EL (cell line): ENCODE measurements at places on chromosomes 1 and 21.

- no peak for DNase-seq
Observed at GRCh38 chr1:25019337-25020172, 89.5 kb upstream of the RUNX3 start.

GRCh38 chr1:222006715-222007114 is 264.8 kb upstream of the DUSP10 start:
- no peak for DNase-seq

- peak; percentile 58 for DNase-seq
Observed at GRCh38 chr1:169107603-169108208, 1.2 kb downstream of the ATP1B1 start.

GRCh38 chr1:44808063-44808937 is at the start of gene BTBD19:
Gene BTBD19 (plus strand): TSS chr1:44808523. CDS start chr1:44808821, 298 bp downstream.
- DNase-seq: peak; percentile 91

GRCh38 chr1:181452746-181453145 is 30.6 kb upstream of the CACNA1E start:
- no peak for DNase-seq

- DNase-seq: no peak
Observed at GRCh38 chr1:22320587-22321344, 130.9 kb upstream of the ZBTB40 start.

GRCh38 chr1:211680752-211681327 is 5.4 kb upstream of the NEK2 start:
- peak; percentile 84 for DNase-seq

DNA sequence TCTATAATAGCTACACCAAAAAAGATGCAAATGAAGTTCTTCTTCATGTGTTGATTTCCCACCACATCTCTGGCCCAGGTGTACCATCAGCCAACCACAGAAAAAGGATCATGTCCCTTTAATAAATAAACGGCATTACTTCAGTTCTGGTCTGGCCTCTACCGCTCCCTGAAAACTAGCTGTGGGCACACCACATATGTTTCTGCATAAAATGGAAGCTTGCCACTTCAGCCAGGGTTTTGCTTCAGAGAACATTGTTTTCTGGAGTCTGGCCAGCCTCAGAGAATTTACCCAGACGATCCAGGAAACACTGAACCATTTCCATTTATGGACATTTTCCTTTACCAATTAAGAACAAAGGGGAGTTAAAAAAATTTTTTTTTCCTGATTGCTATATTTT is 5.8 kb upstream of the LAMC2 start:
- DNase-seq: peak; percentile 84

DNA sequence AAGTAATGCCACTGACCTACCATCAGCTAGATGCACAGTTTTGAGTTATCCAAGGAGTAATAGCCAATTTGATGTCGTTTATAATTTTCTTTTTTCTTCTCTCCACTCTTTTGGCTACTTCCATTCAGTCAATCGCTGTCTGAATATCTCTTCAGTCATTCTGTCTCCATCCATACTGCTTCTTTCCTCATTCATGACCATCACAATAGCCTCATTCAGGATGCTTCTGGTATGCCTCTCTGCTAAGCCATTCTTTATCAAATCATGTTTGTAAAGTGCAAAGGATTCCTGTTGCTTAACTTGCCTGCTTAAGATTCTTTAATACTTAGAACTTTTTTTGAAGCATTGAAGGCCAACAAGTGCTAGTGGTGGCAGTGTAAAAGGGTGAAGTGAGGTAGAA is 20.2 kb downstream of the TYW3 start:
- no peak for DNase-seq

- DNase-seq: no peak
Observed at GRCh38 chr1:22508991-22509390, 54.3 kb upstream of the EPHA8 start.

DNA sequence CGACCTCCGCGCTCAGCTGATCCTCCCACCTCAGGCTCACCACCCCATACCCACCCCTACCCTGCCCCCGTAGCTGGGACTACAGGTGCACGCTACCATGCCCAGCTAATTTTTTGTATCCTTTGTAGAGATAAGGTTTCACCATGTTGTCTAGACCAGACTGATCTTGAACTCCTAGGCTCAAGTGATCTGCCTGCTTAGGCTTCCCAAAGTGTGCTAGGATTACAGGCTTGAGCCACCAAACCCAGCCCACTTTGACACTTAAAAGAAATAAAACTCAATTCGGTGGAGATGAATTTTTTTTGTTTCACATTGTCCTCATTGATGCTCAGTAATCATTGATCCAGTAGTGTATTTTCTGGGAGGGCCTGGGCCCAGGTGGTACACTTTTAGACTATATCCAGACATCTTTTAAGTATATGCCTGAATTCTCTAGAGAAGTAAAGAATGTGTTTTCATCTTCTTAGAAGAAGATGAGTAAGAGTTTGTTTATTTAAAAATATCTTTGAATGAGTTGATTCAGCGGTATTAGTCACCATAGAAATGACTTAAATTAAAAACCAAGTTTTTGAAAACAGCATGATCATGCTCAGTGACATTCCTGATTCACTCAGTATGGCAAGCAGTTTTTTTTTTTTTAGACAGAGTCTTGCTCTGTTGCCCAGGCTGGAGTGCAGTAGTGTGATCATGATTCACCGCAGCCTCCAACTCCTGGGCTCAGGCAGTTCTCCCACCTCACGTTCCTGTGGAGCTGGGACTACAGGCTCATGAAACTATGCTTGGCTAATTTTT is 57.8 kb downstream of the EPB41 start:
- DNase-seq: peak; percentile 95

DNA sequence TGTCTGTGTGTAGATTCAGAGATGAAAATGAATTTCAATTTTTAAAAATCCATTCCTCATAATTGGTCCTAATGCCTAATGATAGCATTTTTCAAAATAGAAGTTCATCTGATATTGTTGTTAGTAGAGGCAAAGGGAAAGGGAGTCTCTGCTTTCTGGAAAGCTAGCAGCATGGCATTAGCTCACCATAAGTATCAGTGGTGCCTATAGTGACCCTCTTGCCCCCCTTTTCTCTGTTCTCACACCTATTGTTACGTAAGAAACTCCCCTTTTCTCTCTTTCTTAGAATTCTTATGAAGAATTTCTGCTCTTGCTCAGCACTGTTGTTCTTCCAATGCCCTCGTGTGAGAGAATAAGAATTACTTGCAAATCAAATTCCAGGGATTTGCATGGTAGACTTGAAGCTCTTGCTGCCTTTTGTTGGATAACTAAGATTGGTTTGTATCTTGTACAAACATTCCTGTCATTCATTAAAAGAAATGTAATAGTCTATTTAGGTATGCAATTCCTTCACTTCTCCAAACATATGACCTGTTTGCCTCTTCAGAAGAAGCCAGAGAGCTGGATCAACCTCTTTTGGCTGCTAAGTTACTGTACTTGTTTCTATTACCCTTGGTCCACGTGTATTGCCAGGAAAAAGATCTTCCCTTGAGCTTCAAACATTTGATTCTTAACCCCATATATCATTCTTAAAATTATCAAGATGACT is 69.2 kb upstream of the MAGI3 start:
- no peak for DNase-seq

DNA sequence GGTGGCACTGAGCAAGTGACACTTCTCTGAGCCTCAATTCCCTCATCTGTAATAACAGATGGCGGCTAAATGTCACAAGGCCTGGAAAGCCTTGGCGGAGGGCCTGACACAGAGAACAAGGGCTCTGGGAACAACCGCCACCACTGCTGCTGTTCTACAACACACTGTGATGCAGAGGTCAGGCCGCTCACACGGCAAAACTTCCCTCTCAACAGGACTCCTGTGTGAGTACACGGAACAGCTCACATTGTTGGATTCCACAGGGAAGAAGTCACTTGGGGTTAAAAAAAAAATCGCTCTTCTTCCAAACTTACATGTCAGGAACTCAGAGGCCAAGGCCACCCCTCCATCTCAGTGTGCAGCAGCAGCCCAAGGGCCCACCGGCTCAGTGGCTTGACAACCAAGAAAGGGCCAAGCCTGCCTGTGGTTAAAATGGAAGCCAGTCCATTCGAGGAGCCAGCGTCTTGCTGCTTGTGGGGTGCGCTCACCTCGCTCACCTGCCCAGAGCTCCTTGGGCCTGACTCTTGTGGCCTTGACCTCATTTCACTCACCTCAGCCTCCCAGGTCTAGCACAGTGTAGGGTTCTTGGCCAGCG is 101.1 kb downstream of the RAVER2 start:
- no peak for DNase-seq

DNA sequence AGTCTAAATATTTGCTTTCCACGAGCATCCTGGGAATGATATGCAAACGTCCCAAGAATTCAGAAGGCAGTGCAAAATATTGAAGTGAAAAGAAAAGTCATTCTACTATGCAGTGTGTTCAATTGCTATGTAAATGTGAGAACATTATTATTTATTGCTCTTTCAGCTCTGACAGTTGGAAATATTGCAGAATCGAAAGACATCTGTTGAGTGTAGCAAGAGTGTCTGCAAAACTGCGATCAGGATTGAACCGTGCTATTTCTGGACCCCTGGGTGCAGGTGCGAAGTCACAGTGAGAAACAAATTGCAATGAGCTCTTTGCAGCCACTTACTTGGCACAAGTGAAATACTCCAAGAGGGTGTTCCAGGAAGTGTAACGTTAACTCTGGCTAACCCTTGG is 566.4 kb downstream of the AJAP1 start:
- no peak for DNase-seq

DNA sequence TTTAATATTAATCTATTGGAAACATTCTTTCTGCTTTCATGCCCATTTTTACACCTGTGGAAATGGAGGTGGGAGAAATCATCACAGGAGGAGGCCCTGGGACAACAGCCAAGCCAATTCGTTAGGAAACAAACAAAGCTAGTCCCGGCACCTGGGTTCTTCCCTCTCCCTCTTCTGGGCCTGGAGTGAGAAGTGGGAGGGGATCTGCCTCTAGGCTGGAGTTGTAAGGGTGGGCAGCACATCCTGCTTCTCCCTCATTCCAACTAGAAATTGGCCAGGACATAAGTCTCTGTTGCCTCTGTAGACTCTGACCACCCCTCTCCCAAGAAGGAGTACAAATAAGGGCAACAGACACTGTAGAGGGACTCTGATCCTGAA is 20.2 kb upstream of the ERO1B start:
- no peak for DNase-seq

GRCh38 chr1:179029321-179029759 is 3.6 kb downstream of the FAM20B start:
- no peak for DNase-seq

GRCh38 chr1:48645883-48646282 is 130.8 kb downstream of the BEND5 start:
- DNase-seq: no peak
